ENCODE measurements at places on chromosomes 4 and X.

DNA sequence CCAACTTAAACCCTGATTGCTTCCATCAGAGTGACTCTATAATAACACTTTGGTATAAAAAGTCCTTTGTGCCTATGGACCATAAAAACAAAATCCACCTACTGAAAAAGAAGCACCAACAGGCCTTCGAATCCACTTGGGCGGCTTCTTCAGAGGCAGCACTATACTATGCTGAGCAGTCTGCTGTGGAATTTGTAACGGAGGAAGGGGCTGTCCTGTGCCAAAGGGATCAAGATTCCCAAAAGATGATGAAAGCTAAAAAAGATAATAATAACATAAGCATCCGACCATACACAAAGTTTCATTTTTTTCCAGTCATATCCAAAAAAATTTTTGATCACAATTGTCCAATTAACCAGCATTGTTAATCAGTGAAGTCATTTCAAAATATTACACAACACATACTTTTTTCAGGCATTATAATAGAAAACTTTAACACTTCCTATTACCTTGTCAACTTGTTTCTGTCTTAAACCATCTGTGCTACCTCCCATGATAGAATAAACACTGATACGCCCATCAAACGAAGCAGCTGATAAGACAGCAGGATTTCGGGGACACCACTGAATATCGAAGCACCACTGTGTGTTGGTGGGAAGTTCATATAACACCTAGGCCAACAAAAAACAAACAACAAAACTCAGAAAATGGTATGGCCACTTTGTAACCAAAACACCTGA lies 24.1 kb downstream of the SEC31A start:
- DNase-seq, result no peak

GRCh38 chr4:185554365-185555126 lies 19.2 kb upstream of the PDLIM3 start:
- DNase-seq, result no peak

GRCh38 chr4:7107166-7107905 lies 39.5 kb upstream of the GRPEL1 start:
- peak; percentile 36 for DNase-seq

GRCh38 chrX:122622795-122623194 lies 561.3 kb upstream of the GRIA3 start:
- DNase-seq, result no peak

DNA sequence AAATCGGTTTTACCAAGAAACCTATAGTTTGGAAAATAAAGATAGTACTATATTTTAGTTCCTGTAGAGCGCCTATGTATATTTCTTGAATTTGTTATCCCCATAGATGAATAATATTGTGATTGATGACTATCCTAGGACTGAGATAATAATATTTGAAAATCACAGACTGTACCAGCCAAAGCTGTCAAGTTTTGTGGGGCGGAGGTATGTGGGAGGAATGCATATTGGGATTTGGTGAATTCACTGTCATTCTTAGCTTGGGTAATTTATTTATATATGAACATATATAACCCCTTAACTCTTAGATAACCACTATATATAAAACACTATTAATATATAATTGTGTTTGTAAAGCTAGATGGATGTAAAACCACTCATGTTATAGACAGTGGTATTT lies 205.5 kb upstream of the ARSJ start:
- DNase-seq, result no peak

GRCh38 chr4:159131564-159131963 lies 28.7 kb downstream of the RAPGEF2 start:
- no peak for DNase-seq

DNA sequence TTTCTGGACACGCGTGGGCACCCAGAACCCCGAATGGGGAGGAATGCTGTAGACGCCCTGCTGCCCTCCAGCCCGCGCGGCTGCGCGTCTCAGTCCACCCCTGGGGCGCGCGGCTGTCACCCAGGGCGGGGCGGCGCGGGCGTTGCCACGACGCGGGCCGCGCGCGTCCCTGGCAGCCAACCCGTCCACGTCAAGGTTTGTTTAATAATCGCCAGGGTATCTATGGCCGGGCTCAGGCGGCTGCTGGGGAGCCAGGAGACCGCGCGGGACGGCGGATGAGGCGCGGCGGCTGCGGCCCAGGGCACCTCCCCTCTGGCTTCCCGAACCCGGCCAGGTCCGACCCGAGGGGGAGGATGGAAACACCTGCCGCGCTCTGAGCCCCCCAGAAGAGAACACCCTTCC lies at the start of gene SPATA18:
TSS of gene SPATA18 (plus strand) at position 92 of the 402 bp plus-strand sequence. CDS start 401 bp downstream, outside the sequence.
- peak; percentile 76 for DNase-seq

DNA sequence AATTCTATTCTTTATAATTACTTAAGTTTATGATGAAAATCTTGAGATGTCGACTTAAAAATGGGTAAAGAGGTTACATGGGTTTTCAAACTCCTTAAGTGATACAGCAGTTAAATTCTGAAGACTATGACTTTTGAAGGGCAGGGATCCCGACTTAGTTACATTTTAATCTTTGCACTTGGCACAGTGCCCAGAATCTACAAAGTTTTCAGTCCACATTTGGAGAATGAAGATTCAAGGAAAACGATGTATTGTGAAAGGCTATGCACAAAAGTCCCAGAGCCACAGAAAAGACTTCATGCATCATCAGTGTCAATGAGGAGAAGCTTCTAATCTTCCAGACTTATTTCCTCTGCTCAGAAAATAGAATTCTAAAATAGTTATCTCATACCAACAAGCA lies 36.3 kb upstream of the GRPR start:
- no peak for DNase-seq

GRCh38 chrX:106615041-106615440 lies 3.3 kb downstream of the RADX start:
- no peak for DNase-seq

GRCh38 chrX:115490814-115491213 lies 70.2 kb upstream of the PLS3 start:
- no peak for DNase-seq

DNA sequence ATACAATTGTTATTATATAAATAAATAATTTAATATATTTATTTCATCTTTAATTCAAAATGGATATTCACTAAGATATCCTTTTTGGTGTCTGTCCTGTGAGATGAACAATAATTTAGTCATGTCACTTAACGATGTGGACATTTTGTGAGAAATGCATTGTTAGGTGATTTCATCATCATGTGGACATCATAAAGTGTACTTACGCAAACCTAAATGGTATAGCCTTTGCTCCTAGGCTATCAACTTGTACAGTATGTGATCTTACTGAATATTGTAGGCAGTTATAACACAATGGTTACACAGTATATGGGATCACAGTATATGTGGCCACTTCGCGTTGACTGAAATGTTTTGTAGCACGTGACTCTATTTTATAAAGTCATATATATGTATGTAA lies 20.2 kb upstream of the CHRNA9 start:
- no peak for DNase-seq

GRCh38 chrX:101407167-101407747 lies 468 bp downstream of the GLA start:
- no peak for DNase-seq

- no peak for DNase-seq
These were observed 33.6 kb upstream of the BMPR1B start for GRCh38 chr4:94724016-94724790.

- no peak for DNase-seq
These were observed 52.3 kb downstream of the KIAA0232 start for GRCh38 chr4:6834867-6835266.

- DNase-seq, result no peak
These were observed 667.3 kb downstream of the GALNTL6 start for GRCh38 chr4:172480471-172480870.

DNA sequence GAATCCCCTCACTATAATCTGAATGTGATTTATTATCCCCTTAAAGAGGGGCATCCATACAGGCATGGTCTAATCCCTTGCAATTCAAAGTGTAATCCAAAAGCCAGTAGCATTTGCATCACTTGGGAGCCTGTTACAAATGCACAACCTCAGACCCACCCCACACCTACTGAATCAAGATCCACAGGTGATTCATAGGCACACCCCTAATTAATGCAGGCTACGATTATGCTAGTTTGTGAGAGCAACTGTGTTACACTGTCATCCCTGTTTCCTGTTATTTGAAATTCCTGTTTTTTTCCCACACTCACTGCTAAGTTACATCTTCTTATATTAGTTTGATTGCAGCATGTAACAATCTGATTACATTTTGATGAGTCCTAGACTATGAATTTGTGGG lies 120.0 kb downstream of the RAB28 start:
- no peak for DNase-seq

- DNase-seq, result no peak
These were observed 34.8 kb downstream of the OSTC start for GRCh38 chr4:108685036-108685686.

DNA sequence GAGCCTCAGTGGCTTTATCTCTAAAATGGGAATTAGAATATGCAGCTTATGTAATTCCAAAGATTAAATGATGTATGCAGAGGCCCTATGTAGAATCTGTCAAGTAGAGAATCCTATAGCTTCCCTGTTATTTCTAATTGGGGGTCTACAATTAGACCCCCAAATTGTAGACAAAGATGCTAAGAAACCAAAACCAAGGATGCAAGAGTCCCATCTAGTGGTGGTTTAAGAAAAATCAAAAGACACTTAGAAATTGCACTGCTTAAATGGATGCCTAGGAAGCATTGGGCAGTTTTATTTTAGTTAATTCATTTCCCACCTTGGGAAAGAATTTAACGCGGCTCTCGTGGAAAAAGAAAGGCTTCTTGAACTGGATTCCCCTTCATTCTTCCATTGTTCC lies 115.2 kb downstream of the GABRA2 start:
- DNase-seq, result no peak

- DNase-seq, result no peak
These were observed 64.9 kb downstream of the POLR2B start for GRCh38 chr4:57043347-57044251.

- no peak for DNase-seq
These were observed 27.7 kb downstream of the YIPF7 start for GRCh38 chr4:44623676-44624075.

- DNase-seq, result no peak
These were observed 19.9 kb upstream of the SUPT20HL1 start for GRCh38 chrX:24340501-24340900.

- DNase-seq, result peak; percentile 61
These were observed 863 bp upstream of the RAB33A start for GRCh38 chrX:130170752-130171445.

- DNase-seq, result no peak
These were observed 6.5 kb upstream of the TSPAN5 start for GRCh38 chr4:98664959-98665358.

- no peak for DNase-seq
These were observed 119.2 kb upstream of the EDNRA start for GRCh38 chr4:147361726-147362125.

GRCh38 chrX:6325437-6325836 lies 96.8 kb upstream of the NLGN4X start:
- no peak for DNase-seq

DNA sequence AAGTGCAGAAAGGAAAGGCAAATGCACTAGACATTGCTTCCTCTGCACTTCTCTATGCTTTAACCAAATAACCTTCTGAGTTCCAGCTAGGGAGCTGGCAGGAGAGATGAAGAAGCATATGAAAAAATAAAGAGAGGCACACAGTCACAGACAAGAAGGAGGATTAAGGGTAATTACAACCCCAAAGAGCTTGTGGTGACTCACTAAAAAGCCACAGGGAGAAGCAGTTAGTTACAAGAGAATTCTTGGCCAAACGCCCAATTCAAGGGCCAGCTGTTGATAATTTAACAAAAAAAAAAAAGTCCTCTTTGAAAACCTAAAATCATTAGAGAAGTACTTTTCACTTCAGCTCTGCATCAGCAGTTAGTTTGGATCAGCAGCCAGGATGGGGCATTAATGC lies 478.0 kb downstream of the KCNIP4 start:
- no peak for DNase-seq

GRCh38 chr4:29058531-29058930 lies 1661.6 kb upstream of the PCDH7 start:
- no peak for DNase-seq

DNA sequence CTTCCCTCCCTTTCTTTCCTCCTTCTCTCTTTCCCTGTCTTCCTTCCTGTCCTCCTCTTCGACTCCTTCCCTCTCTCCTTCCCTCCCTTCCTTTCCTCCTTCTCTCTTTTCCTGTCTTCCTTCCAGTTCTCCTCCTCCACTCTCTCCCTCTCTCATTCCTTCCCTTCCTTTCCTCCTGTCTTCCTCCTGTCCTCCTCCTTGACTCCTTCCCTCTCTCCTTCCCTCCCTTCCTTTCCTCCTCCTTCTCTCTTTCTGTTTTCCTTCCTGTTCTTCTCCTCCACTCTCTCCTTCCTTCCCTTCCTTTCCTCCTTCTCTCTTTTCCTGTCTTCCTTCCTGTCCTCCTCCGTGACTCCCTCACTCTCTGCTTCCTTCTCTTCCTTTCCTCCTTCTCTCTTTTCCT lies 5.3 kb upstream of the PUDP start:
- no peak for DNase-seq

- peak; percentile 87 for DNase-seq
These were observed 37.5 kb downstream of the NLGN3 start for GRCh38 chrX:71181910-71182799.

DNA sequence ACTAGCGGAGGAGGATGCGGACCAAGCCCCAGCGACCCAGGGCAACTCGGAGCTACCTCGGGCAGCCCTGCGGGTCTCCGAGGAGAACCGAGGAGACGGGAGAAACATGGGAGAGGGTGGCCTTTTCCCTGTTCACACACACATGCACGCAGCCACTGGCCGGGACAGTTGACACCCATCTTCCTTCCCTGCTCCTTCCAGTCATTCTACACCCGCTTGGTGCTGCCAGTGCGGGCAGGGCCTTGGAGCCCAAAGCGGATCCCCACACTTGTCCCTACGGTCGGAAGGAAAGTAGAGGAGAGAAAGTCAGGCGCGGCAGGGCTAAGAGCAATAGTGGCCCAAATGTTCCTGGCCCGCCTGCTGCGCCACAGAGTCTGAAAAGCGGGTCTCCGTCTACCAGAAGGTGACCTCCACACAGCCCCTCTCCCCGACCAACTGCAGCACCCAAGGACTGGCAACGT lies 1.1 kb upstream of the PPP3CA start:
- no peak for DNase-seq

DNA sequence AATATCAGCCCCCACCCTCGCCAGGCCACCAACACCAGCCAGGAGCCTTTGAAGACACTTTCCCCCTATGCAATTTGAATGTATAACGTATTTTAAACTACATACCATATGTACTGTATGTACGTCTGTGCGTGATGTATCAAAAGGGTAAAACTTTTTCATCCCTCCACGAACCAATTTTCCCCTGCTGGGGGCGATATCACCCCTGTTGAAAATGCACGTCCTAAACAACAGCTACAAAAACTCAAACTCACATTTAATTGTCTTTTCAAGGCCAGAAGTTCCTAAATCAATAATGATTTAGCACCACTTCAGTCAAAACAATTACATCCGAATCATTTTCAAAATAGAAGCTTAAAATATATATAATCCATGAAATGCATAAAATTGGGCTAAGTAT lies 1.4 kb downstream of the VEGFD start:
- no peak for DNase-seq

DNA sequence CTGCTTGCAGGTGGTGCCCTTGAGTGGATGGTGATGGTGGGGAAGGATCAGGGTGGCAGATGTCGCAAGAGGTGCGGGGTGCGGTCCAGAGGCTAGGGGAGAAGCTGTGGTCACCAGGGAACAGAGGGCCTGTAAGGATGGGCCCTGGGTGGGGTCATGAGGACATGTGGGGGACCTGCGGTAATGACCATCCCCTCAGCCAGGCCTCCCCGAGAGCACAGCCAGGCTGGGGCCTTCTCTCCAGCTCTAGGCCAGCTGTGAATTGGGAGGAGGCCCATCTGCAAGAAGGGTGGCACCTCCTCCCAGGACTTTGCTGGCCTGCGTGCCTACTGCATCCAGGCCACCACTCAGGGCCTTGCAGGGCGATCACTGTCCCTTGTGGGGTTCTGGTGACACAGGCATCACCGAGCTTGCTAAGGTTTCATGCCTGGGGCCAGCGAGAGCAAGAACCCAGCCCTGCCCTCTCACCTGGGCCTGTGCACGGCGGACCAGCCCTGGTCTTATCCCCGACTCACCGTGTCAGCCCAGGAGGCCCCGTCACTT lies 34.1 kb upstream of the MXD4 start:
- DNase-seq, result peak; percentile 56
